ENCODE measurements at places on chromosomes 2 and 18. TPM values are rescaled to one million over a fixed set of nuclear protein-coding genes. Genes with fewer than 3 reads are reported as not detected.

The SCYGR6 gene
- 6.1 TPM for total RNA-seq

GRCh38 chr18:62933261-62933887, 218.0 kb downstream of the PHLPP1 start:
- DNase-seq, result no peak

The XDH gene
- total RNA-seq, result not detected

GRCh38 chr18:9009703-9010488, 92.6 kb upstream of the NDUFV2 start:
- no peak for DNase-seq

- no peak for DNase-seq
Observed at GRCh38 chr2:212973347-212973746, 178.1 kb downstream of the IKZF2 start.

GRCh38 chr2:165637396-165637795, 156.7 kb downstream of the GALNT3 start:
- no peak for DNase-seq

DNA sequence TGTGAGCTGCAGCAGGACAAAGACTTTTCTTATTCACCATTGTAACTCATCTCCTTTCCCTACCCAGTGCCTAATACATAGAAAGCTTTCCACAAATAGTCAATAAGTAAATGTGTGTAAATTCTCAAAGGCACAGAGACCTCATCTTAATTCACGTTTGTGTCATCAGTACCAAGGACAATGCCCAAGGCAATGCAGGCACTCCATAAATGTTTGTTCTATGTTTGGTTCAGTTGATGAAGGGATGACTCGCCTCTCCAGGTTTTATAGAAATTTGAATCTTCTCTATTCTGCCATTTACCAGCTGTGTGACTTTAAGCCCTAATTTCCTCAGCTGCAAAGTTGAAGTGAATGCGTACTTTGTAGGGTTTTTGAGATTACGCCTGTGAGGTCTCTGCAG, 2.1 kb upstream of the MOGAT1 start:
- no peak for DNase-seq

DNA sequence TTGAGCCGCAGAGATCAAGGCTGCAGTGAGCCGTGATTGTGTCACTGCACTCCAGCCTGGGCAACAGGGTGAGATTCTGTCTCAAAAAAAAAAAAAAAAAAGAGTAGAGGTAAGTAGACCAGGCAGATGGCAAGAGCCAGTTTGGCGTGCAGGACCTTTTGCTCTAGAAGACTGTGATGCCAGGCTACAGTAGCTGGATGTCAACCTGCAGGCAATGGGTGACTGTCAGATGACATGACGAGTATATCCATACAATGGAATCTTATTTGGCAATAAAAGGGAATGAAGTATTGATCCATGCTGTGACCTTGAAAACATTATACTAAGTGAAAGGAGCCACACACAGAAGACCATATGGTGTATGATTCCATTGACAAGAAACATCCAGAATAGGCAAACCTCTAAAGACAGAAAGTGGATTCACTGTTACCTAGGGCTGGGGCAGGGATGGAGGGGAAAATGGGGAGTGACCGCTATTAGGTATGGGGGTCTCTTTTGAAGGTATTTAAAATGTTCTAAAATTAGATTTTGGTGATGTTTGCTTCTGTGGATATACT, 11.2 kb upstream of the DGUOK start:
- DNase-seq, result no peak

The CCDC85A gene
- total RNA-seq, result not detected

GRCh38 chr2:48085888-48086287, 179.6 kb upstream of the FBXO11 start:
- no peak for DNase-seq

GRCh38 chr2:12176623-12177454, 430.4 kb downstream of the LPIN1 start:
- peak; percentile 71 for DNase-seq

- DNase-seq, result no peak
Observed at GRCh38 chr2:105627534-105627933, 117.2 kb upstream of the NCK2 start.

DNA sequence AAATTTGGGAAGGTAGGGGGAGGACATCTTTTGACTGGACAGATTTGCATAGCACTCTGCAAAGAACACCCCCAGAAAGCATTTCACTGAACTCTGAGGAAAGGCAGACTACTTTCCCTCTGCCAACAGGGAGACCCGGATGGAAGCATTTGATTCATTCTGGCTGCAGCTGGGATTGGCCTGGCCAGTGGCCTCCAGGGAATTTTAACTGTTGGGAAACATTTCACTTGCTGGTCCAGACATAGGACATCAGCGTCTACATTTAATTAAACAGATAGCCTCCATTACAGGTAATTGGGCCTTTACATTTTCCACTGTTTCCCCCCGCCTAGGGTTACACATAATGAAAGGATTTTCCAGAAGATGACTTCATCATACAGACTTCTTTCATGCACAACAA, 92.8 kb downstream of the MARCHF4 start:
- no peak for DNase-seq

DNA sequence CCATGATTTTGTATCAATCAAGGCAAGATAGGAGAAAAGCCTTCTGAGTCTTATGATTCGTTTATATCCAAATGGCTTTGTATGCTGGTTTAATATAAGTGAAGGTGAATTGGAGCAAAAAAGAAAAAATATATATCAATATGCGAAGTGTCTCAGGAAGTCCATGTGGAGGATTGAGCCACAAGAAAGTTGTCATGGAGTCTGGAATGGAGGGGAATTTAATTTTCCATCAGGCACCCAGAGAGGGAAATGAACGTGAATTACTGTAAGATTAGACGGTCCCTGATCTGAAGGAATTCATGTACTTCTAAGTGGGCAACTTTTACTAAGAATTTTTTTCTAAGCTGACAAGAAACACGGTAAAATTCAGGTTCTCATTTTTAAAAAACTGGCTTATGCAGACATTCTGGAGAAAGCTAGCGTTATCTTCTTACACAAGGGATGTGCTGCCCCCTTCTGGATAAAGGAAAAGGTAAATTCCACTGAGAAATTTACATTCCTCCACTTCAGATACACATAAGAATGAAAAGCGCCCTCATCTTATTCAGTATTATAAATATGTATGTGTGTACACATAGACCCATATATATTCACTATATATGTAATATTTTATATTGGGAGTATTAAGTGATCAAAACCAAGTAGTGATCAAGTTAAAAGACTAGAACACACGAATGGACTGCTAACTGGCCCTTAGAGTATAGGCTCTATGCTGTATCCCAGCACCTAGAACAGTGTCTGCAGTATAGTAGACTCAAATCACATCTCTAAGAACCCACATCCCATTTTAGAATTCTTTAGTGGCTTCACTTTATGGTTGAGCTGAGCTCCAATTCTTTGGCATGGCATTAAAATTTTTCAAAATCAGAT, 289.0 kb upstream of the TFPI start:
- DNase-seq, result peak; percentile 79

GRCh38 chr2:73359915-73360697, 25.5 kb upstream of the ALMS1 start:
- DNase-seq, result no peak

- DNase-seq, result no peak
Observed at GRCh38 chr2:23478933-23479683, 94.1 kb downstream of the KLHL29 start.

DNA sequence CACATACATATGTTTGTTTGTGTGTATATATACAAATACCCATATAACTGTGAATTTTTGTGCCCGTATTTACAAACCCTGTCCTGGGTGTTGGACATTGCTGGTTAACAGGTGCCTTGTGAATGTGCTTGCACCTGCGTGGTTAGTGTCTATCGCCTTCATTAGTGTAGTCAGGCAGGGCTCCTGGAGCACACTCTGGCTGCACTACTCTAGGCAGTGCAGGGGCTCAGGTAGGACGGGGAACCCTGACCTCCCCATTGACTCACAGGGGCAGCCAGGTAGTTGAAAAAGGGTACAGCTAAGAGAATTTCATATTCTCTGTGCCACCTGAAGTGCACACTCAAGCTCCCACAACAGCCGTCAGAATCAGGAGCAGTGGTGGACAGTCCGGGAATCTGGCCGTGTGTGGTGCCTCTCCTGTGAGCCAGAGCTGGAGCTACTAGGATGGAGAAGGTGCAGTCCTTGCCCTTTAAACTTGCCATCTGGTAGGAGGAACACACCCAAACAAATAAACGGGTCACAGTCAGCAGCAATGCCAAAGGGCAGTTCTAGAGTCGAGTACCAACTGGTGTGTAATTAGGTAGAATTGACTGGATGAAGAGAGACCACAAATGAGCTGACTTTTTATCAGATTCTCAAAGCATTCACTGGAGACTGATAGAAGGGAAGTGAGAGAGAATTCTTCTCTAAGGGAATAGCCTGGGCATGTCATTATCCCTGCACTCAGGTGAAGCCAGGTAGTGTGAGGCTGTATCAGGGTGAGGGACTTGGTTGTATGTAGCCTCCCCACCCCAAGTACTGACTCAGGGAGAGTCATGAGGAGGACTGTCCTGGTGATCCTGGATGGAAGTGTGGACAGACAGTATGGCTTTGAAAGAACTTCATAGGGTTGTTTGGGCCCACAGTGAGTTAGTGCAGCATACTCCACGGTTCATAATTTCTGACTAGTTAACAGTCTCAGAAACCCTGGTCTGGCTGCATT, 44.1 kb downstream of the FARP2 start:
- no peak for DNase-seq

The PLEKHH2 gene
- total RNA-seq, result not detected

GRCh38 chr2:240637116-240637900, 12.0 kb downstream of the GPR35 start:
- no peak for DNase-seq

GRCh38 chr2:167318581-167318980, 430.3 kb downstream of the XIRP2 start:
- no peak for DNase-seq

All from Karpas-422 (cell line).